ENCODE measurements at places on chromosomes 11 and 22.

DNA sequence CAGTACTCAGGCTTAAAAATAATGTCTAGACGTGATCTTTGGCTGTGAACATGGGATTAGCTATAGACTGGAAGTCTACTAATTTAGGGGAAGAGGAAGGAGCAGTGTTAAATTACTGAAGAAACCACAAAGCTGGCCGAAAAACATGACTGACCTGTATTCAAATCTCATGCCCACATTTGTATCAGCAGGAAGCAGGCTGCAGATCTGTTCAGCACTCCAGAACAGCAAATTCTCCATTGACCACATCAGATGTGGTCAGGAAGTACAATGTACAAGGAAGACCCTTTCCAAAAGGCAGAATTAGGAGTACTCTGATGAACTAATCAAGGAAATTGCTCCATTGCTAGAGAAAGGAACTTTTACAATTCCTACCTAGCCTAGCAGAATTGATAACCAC is 31.7 kb downstream of the DCDC1 start:
- no peak for DNase-seq

DNA sequence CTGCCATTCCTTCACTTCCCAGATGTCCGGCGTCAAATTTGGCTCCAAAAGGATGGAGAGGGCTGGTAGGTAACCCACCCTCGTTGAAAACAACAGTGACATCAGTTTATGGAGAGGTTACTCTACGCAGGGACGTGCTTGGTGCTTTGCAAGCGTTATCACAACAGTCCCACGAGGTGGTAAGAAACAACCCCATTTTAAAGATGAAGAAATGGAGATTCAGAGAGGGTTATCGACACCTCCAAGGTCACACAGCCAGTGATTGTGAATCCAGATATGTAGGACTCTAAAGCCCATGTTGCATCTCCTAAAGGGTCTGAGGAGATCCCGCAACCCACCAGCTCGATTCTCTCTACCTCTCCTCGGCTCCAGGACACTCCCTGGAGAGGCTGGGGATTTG is 773 bp downstream of the MIAT start:
- no peak for DNase-seq

DNA sequence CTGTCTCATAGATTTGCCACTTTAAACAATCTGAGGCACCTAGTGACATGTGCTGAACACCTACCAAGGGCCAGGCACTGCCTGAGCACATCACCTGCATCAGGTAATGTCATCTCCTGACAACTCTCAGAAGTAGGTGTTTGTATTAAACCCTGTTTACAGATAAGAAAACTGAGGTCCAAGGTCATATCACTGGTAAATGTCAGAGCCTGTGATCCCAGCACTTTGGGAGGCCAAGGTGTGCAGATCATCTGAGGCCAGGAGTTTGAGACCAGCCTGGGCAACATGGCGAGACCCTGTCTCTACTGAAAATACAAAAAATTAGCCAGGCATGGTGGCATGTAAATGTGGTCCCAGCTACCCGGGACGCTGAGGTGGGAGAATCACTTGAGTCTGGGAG is 39.1 kb upstream of the ACCSL start:
- DNase-seq: no peak

GRCh38 chr11:19735909-19736498 is 23.4 kb downstream of the NAV2 start:
- DNase-seq: no peak

DNA sequence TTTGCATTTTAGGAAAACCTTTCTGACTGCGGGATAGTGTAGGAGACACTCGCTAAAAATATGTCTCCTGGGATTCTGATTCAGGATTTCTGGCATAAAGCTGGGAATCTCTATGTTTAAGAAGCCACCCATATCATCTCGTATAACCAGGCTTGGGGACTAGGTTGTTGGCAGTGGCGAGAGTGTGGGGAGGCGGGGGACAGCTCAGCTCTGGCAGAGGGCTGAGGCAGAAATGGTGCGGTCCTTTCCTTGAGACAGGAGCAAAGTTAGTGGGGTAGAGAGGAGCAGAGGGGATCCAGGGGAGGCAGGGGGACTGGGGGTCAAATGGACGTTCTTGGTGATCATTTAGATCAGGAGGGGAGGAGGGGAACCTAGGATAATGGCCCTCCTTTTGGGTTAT is 74.3 kb downstream of the TEAD1 start:
- DNase-seq: no peak

DNA sequence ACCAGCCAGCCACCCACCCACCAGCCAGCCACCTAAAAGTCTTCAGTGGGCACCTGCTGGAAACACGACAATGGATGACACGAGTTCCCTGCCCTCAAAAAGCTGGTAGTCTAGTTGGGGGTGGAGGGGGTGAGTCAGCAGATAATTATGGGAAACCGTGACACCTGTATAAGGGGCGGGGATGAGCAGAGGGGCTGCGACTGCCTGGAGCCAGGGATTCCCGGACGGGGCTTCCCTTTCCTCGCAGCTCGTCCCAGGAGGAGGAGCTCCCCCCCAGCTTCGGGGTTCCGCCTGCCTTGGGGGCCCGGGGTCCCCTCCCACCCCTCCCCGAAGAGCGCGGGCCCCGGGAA is 2.3 kb upstream of the RTN4RL2 start:
- DNase-seq: no peak

- no peak for DNase-seq
These were observed 58.4 kb downstream of the CD82 start for GRCh38 chr11:44623731-44624491.

GRCh38 chr11:58134151-58134550 is 8.8 kb upstream of the OR9I1 start:
- DNase-seq: no peak

- DNase-seq: no peak
These were observed 938.9 kb upstream of the TENM4 start for GRCh38 chr11:80379620-80380278.

DNA sequence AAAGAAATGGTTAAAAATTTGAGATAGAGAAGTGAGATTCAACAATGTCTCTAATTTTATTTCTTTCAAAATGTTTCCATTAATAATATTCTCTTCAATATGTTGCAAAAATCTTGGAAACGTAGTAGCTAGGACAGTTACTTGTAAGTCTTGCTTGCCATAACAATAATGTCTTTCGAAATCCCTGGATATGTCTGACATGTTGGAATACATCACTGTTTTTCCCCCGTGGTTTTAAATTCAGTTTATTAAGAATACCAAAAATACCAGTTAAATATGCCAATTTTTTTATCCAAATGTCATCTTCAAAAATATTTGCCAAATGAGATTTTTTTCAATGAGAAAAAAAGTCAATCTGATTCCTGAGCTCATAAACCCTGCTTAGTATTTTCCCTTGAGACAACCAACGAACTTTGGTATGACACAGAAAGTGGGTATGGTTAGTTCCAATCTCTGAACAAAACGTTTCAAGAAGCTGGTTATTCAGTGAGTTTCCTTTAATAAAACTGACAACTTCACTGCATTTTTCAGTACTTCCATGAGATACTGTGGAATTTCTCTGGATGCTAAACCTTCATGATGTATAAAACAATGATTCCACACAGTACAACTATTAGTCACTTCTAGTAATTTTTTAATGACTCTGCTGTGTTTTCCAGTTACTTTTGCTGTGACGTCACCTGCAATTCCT is 36.7 kb upstream of the AMPD3 start:
- DNase-seq: no peak

DNA sequence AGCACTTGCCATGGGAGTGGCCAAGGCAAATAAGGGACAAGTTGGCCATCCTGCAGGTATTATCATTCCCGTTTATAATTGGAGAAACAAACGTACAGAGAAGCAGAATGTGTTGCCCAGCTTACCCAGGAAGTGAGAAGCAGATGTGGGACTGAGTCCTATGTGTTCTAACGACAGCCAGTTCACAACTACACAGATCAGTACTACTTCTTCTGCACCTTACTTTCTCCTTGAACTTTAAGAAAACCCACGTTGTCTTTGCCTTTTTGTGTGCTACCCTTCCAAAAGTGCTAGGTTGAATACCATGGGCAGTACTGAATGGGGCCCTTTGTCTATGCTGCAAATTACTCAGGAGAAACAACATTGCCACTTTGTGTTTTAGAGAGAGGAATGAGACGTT is 62.8 kb upstream of the BLID start:
- DNase-seq: no peak

DNA sequence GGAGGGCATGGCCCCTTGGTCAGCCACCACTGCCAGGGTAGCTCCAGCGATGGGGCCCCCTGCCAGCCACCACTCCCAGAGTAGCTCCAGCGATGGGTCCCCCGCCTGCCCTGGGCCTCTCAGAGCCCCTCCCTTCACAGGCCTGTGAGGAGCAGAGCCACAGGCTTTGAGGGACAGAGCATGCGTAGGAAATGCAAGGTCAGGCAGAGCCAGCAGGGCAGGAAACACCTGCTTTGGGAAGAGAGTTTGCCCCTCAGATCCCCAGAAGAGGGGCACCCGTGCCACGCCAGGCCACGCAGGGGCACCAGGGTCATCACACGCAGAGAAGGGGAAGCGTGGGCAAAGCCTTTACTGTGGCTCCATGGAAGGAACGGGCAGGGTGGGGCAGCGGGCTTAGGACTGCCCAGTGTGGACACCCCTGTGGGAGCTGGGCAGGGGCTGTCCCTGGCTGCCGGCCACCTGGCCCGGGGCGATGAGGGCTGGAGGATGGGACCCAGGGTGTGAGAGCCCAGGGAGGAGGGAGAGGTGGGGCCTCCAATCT is 477.8 kb downstream of the BRD1 start:
- no peak for DNase-seq

GRCh38 chr11:73978576-73979086 is 4.0 kb downstream of the UCP2 start:
- DNase-seq: no peak

- DNase-seq: no peak
These were observed 7.7 kb upstream of the SLC1A2 start for GRCh38 chr11:35427071-35427470.

- DNase-seq: peak; percentile 23
These were observed 158.7 kb downstream of the RAB38 start for GRCh38 chr11:88016392-88017170.

DNA sequence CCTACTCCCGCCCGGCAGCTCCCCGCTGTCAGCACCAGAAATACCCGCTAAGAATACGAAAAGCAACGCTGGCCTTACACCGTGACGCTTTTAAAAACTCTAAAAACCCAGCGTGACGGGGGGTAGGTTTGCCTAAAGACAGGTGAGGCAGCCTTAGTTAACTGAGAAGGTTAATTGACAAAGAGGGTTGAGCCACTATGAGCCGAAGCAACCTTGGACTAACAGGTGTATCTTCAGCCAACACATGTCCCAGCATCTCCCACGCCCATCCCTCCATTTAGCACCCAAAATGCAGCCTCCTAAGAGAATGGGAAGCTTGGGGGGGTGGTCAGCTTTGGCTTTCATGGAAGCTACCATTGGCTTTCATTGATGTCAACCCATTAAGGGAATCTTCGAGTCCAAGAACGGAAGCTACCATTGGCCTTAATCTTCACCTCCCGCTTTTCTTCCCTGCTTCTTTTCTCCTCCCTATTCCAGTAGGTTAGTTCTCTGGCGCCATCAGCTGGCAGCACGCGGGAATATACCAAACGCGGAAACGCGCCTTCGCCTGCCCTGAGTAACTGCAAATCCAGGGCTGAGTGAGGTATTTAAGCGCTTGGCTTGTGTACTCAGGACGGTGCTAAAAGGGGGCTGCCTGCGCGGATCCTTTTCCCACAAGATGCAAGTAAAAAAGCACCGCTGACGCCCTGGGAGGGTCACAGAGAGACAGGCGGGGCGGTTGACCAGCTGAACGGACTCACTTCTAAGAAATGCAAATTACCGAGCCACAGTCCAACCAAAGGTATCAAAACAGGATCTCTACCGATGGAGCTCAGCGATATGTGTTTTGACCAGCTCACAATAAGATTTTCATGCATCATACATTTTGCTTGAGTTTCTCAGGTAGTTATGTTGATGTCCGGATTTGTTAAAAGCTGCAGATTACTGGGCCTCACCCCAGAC is 38.5 kb upstream of the GLYATL1 start:
- peak; percentile 21 for DNase-seq

DNA sequence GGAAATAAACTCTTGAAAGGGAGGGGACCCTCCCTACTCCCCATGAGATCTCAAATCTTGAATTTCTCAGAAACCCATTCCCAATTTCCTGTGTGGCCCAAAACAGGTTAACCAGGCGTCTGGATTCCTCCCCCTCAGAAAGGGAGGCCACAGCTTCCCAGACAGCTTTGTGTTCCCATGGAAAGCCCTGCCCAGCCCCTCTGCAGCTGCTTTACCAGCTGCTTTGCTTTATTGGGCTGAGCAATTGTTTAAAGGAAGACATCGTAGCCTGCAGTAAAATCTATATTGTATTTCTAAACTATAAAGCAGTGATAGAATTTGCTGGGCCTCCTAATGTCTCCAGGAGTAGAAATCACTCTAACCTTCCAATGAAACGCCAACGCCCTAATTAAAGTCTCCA is 97.4 kb downstream of the CHST1 start:
- DNase-seq: no peak

DNA sequence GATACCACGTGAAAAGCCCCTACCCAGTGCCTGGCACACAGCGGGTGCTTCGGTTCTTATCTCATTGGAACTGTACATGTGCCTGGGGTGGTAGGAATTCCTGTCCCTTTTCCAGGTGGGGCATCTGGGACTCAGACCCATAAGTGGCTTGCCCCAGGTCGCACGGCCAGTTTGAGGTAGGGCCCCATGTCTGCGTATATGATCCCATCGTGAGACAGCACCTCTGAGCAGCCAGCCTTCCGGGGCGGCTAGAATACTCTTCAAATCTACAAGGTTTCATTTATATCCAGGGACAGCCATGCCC is 33.5 kb upstream of the SMIM38 start:
- no peak for DNase-seq

DNA sequence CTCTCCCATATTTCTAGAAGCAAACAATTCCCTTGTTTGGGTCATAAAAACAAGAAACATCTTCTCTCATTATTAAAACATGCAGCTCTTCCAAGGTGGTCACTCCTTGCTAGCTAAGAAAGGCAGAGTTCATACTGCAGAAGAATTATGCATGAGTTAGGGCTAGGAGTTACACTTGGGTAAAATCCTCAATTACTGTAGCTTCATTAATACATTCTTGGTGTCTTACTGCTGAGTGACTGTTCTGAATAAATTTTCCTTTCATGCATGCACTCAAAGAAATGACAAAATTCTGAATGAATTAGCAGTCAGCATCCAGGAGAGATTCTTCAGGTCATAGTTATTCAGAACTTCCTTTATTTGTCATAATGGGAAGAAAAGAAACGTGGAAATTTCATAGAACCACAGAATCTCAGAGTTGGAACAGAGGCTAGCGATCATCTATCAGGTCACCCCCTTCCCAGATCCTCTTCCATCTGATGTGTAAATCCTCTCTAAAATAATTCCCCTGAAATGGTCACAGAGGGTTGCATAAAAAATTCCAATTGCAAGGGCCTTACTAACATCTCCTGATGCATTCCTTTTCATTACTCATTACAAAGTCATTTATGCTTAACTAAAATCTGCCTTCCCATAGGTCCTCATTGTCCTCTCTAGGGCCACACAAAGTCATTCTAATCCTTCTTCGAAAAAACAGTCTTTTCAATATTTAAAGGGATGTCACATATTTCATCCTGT is 771.5 kb downstream of the DLG2 start:
- DNase-seq: no peak

DNA sequence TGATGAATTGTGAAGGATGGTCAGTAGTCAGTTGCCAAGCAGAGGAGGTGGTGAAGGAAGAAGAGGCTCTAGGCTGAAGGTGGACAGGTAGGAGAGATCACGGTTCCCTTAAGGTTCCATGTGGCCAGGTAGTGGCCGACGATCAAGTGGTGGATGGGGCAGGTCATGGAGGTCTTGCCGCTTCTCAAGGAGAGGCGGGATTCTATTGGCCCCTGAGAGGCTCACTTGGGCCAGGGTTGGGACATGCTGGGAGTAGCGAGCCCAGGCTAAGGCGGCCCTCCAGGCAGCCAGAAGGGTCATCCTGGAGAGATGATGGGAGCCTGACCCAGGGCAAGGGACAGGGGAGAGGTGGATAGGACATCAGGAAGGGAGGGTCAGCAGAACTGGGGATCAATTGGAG is 20.9 kb upstream of the TMPRSS4 start:
- no peak for DNase-seq
